ENCODE measurements at places on chromosomes 2 and 18.

DNA sequence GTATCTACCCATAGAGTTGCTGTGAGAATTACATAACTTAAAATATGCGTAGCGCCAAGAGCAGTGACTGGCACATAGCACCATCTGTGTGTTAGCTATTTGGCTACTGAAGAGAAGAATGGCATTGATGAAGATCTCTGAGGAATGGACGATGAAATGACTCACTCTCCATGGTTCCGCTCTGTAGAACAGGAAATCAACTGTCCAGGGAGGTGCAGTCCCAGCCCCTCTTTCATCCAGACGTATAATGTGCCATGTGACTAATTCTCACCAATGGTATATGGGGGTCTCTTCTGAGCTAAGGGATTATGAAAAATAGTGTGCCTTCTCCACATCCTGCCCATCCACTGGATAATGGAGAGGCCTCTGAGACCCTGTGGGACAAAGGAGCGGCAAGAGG is 254.8 kb downstream of the CYP26B1 start:
- DNase-seq = no peak

DNA sequence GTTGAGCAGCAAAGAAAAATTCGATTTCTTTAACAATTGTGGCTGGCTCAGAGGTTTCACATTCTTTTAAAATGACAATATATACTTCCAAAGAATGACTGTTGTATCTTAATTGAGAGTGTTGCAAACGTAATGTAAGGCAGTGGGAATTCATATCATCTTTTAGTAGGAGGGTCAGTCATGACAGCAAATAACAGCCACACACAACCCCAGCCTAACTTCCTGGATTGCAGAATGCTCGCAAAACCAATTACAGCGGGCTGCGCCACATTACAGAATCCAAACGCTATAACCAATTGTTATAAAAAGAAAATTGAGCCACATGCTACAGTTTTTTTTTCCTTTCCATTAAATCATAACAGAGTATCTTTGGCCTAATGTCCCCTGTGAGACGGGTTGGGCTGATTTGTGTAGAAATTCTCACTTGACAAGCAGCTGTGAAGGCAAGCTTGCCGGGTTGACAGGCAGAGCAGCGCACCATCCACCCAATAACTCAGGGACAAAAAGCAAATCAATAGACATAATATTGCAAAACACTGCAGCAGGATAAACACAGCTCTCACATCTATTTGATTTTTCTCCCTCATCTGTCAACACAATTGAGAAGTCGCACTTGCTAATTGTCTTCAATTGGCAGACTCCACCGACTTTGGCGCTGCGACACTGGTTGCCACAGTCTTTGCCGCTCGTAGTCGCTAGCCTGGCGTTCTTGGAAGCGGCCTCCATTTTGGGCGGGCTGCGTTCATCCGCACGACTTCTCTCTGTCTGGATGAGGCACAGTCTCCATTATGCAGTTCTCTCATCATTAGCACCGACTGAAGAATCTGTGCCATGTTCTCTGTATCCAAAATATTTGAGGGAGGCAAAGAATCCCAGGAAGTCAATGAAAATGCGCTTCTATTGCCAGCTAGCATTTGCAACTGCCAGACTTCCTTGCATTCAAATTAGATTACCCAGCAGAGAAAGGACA is 95.0 kb upstream of the CCDC68 start:
- DNase-seq = no peak

DNA sequence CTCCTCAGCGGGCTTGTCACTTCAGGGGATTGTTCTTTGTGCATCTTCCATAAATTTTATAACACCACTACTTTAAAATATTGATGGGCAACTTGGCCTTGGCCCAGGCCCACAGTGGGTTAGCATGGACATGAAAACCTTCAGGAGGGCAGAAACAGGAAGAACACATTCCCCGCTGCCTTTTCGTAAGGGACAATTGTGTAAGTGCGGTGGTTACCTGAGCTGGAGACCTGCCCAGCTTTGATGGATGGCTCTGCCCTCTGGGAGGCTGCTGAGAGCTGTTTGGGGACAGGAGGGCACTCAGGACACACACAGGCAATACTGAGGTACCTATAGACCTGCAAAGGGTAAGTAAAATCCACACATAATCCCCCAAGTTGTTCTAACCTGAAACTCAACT is 46.8 kb downstream of the FECH start:
- no peak for DNase-seq

GRCh38 chr2:22579341-22579740 is 805.6 kb upstream of the KLHL29 start:
- no peak for DNase-seq

GRCh38 chr2:40062381-40062780 is 283.3 kb upstream of the THUMPD2 start:
- no peak for DNase-seq

- no peak for DNase-seq
Measured at GRCh38 chr2:23569761-23570365, 184.9 kb downstream of the KLHL29 start.
